ENCODE measurements at places on chromosomes 1 and 21.

DNA sequence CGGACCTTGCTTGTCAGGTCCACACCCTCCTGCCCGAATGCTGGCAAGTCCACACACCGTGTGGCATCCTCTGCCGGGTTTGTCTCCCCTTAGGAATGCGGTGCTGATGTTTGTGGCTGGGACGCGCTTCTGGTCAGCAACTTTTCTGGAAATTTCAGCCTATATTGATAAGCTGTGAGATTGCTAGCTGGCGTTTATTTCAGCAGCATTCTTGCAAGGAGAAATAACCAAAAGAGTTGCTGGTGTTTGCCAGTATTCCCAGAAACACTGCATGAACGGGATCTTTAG, 601 bp downstream of the CEPT1 start:
- DNase-seq, result no peak

GRCh38 chr21:19810779-19811178, 1187.4 kb upstream of the NCAM2 start:
- DNase-seq, result no peak

DNA sequence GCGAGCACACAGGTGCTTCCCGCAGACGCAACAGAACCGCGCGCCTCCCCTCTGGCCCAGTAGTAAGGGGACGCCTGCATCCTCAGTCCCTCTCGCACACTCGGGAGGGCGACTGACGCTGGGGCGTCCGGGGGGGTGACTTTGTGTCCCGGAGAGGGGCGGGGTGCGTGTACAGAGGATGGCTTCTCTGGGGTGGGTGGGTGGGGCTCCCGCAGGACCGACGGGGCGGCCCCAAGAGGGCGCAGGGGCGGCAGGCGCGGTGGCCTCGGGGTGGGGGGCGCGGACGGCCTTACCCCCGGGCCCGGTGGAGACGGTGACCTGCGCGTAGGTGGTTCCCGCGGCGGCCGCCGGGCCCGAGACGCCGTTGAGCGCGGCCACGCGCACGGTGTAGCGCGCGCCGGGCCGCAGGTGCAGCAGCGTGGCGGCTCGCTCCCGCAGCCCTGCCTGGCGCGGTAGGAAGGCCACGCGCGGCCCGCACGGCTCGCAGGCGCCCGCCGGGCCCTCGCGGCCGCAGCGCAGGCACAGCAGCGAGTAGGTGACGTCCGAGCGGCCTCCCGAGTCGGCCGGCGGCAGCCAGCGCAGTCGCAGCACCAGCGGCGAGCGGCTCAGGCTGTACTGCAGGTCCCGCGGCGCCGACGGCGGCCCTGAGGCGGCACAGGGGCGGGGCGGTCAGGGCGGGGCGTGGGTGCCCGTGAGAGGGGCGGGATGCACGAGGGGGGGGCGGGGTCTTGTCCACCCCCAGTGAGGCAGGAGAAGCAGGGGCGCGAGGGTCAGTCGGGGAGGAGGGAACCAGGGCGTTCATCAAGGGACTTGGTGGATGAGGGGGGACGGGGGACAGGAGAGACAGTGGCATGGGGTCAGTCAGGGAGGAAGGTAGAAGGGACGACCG, 12.1 kb downstream of the EPHA10 start:
- DNase-seq, result no peak

DNA sequence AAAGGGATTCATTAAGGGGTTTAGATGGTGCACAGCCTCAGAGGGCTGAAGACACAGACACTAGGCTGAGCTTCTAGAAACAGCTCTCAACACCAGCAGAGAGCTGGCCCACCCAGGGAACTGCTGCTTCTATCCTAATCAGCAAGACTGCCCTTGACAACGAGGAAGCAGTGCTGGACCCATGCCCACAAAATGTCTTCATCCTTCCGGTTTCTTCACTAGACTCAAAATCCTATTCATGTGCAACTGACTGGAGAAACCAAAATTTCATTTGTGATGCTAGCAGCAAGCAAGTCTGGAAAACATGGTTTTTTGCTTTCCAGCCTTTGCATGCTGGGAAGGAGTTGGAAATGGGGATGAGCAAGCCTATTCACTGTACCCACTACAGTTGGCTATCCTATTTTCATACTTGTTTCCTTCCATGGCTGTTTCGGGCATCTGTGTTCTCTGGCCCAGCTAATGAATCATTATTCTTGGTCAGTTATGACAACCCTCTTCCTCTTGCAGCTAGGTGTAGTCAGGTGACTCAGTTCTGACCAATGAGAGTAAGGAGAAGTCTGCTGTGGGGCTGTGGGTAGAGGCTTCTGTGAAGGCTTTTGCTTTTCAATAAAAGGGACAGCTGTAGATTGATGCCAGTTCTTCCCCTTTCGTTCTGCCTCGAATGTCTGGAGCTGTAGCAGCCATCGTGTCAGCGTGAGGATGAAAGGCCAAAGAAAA, 14.6 kb upstream of the TMEM61 start:
- no peak for DNase-seq

DNA sequence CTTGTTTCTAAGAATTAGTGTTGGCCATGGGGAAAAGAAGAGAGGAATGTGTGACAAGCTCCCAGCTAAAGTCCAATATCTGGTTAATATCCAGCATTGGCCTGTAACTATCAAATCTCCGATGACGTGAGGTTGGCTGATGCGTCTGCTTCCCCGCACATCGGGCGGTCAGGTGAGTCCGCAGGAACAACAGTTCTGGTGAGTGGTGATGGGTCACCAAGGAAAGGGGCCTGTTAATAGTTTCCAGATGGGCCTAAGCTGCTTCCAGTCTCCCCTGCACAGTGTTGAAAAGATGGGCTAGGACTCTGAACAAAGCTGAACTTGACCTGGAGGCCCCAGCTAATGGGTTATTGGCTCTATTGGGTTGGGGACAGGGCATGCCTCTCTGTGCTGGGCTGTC, 193.1 kb upstream of the EDN2 start:
- no peak for DNase-seq

DNA sequence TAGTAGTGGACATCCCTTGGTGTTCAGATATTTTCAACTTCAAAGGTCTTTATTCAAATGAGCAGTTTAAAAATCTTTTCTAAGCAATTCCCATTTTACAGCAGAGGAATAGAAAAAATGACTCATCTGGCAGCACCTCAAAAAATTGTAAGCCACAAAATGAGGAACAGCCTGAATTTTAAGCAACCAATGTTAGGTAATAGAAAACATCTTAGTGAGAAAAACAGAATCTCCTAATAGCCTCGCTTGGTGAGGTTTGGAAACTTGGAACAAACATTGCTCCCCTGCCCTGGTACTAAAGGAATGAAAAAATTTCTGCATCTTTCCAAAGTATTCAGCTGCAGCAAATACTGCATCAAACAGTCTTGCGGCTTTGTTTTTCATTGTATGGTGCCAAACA, 264.4 kb downstream of the NTNG1 start:
- no peak for DNase-seq

DNA sequence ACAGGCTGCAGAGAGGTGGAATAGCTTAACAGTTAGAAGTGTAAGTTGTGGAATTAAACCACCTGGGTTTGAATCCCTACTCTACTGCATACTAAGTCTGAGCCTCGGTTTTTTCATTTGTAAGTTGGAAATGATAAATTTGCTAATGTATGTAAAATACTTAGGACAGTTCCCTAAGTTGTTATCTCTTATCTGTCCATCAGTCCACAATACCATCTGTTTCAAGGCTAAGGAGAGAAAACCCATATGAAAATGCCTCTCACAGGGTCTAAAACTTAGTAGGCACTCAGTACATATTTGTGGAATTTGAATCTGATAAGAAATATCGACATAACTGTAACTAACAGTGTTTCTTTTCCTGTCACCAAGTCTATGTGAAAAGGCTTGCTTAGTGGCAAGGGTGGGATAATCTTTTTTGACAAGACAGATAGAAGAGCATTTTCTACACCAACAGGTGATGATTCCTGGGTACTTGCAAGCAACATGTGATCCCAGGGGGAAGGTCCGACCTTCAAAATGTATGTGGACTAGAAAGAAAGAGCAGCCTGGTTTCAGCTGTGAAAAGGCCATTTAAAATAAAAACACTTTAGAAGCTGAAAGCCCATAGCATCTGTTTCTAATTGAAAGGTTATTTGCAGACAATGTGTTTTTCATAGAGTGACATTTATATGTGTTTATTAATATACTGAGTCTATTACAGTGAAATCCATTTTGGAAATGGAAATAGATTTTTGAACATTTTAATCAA, 202.9 kb downstream of the HHAT start:
- DNase-seq, result no peak

DNA sequence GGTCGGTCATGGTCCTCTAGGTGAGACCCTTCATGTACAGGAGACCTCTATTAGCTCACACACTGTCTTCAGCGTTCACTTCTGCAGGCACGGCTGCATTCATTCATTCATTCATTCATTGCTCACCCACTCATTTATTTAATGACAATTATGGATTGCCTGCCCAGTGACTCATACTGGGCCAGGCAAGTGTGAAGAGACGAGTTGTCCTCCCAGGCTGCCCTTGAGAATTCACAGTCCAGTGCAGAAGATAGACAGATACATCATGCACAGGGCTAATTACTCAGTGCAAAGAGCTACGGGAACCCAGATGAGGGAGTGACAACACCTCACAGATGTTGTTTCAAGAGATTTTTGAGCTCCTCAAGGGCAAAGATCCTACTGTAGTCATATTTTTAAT, 248.4 kb downstream of the TNR start:
- no peak for DNase-seq

DNA sequence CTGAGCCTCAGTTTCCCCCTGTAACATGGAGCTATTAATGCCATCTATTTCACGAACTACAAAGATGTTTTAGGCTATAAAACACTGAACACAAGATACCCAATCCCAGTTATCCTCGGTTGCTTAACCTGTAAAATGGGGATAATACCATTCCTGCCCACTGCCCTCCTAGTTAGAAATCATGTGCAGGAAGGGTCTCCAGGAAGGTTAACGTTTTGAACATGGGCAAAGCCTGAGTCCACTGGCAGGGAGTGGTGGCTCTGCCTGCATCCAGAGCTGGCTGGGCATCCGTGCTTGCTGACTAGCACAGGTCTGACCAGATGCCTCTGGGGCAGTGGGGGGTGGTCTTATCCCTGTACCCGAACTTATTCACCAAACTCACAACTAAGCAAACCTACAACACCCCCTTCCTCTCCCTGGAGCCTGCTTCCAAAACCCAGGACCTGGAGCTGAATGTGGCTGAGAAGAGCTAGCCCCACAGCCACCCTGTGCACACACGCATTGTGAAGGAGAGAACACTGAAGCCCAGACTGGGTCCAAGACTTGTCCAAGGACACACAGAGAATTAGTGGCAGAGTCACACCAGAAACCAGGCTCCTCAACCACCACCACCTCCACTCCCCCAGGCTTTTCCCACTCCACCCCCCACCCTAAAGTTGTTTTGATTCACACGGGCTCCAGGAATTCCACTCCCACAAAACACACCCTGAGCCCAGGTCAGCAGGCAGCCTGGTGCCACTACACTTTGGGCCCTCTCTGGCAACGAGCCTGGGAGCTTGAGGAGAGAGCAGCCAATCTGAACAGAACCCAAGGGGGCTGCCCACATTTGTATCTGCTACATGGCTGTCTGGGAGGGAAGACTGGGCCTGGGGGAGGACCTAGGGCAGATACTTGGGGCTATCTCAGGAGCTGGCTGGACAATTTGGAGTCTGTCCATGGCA, 1.6 kb downstream of the E2F2 start:
- DNase-seq, result no peak

DNA sequence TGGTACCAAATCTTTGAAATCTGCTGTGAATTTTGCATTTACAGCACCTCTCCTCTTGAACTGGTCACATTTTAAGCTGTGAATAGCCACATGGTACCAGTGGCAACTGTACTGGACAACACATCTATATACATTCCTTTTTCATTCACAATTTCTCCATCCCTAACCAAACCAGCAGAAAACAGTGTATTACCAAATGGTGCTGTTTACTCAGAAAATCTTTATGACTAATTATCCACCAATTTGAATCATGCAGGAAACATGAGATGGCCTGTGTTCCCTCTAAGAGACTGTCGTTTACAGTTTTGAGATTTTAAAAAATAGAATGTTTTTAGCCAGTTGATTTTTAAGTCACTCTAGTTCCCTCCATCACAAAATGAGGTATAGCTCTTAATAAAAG, 17.6 kb upstream of the CCT8 start:
- DNase-seq, result no peak

- no peak for DNase-seq
Observed at GRCh38 chr1:187408212-187409004, 579.7 kb downstream of the PLA2G4A start.

- no peak for DNase-seq
Observed at GRCh38 chr1:1430114-1430982, 5.1 kb upstream of the VWA1 start.

DNA sequence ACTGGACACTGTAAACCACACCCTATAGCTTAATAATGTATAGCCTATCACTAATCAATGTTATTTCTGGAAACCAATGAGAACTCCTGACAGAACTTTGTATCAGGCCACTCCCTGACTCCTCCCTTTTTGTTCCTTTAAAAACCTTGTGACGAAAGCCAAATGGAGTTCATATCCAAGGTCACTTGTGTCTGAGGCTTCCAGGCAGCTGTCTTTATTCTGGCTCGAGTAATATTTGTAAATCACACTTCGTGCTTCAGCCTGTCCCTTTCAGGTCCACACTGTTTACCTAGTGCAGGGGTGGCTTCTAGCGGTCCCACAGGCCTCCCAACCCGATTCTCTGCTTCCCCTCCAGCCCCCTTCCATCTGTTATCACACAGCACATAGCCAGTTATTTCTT, 16.2 kb upstream of the CAPN9 start:
- DNase-seq, result no peak

DNA sequence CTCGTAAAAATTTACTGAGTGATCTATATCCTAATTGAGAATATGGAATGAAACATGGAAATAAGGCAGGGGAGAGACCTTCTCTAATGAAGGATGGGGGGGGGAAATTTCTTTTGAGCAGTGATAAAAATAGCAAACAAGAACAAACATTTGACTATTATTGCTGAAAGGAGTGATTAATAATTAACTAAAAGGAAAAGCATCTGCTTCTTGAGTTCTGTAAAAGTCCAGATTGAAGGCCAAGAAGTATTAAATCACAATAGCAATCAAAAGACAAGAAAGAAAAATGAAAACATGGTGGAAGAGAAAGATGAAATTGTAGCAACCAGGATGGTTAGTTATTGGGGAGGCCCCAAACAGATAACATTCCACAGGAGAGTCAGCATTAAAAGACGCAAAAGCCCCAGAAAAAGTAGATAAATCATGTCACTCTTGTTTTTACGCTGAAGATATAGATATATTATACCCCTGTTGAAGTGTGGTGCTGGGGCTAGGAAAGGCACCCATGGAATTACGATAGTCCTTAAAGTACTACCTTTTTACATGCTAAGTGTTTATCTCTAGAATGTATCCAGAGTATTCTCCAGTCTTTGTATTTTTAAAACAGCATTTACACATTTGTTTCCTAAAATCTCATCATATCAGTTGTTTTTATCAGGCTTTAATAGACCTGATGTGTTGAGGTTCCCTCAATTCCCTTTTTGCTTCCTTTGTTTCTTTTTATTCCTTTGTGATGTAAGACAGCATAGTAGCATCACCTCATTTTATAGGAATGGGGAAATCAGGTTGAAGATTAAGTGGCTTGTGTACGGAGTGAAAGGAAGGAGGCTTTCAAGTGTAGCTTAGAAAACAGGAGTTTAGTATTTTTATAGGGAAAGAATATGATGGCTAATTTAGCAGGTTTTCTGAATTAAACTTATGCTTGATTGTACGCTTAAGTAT, 28.9 kb downstream of the DISP1 start:
- DNase-seq, result no peak
